ENCODE measurements at places on chromosomes 6 and 20.

GRCh38 chr20:57546956-57547649 lies 13.8 kb upstream of the PCK1 start:
- DNase-seq: peak; percentile 28

GRCh38 chr6:80792151-80792550 lies 685.7 kb downstream of the BCKDHB start:
- no peak for DNase-seq

GRCh38 chr6:49004801-49005200 lies 458.3 kb downstream of the MMUT start:
- DNase-seq: no peak

DNA sequence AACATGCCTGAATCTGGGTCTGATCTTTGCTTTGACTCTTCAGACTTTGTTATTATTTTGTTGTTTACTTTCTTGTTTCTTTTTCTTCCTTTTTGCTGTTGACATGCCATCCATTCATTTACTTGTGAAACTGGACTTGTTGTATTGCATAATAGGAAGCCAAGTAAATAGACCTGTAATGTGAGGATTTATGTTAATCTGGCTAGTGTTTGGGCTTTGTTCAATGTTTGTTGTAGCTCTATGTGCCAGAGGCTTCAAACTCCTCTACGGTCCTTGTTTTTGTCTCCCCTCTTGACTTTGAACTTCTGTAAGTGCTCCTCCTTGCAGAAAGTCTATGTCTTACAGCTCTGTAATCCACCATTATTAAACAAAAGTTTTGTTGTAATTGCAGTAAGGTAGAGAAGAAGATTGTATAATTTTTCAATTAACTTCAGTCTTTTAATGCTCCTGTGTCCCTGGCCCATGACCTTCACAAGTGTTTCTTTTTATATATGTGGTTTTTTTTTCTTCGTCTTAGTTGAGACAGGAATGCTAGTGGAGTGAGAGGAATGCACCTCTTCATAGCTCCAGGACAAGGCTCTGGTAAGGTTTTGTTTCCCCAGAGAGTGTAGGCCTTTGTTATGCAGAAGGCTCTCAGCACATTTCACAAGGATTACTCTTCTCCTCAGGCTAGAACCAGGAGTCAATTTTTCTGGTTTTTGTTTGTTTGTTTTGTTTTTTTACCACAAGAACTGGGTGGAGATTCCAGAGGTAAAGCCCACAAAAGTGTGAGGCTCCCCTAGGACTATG lies 1061.8 kb upstream of the CITED2 start:
- DNase-seq: no peak

DNA sequence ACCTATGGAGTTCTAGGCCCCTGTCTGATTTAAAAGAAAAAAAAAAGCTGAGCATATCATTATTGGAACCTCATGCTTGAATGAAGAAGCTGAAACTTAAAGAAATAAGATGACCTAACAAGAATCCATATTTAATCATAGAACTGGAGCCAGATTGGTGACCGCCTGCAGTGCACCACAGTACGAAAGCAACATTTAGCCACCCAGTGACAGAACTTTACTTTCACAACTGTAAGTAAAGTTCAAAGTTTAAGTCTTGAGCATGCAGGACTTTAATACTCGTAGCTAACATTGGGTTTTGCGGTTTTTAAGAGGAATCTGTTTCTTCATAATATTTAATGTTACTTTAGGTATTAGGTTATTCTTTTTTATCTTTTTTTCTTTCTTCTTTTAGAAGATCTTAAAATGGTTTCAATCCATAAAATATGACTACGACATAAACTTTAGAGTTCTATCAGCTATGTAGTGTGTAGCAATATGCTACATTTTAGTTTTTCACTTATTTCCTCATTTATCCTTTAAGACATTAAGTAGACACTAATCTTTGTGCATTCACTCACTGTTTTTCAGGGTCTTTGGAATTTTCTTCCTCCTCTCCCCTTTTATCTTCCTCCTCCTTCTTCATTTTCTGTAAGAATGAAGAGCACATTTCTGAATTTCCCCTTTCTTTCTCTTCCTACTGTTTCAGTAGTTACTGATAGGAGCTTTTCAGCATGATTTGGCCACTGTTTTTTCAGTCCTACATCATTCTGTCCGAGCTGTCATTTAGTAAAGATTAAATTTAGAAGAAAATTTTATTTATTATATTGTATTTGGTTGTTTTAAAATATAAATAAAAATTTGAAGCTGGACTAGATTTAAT lies 514.1 kb downstream of the GRIK2 start:
- no peak for DNase-seq

DNA sequence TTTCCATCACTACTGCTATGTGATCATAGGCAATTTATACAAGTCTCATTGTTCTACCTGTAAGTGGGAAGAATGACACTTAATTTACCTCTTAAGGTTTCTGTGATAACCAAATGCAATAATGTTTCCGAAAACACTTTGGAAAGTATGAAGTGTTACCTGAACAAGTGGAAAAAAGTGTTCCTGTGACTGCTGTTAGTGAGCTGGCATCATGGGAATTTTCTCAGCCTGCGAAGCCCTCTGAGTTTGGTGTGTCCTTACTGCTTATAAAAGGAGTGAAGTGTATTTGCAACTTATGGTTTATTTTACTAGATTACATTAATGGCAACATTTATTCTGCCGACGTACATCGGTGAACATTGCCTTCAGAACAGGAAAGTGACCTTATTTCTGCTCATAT lies 133.0 kb downstream of the AKAP7 start:
- DNase-seq: no peak

- DNase-seq: no peak
Observed at GRCh38 chr20:9103955-9104354, 35.1 kb downstream of the PLCB4 start.

DNA sequence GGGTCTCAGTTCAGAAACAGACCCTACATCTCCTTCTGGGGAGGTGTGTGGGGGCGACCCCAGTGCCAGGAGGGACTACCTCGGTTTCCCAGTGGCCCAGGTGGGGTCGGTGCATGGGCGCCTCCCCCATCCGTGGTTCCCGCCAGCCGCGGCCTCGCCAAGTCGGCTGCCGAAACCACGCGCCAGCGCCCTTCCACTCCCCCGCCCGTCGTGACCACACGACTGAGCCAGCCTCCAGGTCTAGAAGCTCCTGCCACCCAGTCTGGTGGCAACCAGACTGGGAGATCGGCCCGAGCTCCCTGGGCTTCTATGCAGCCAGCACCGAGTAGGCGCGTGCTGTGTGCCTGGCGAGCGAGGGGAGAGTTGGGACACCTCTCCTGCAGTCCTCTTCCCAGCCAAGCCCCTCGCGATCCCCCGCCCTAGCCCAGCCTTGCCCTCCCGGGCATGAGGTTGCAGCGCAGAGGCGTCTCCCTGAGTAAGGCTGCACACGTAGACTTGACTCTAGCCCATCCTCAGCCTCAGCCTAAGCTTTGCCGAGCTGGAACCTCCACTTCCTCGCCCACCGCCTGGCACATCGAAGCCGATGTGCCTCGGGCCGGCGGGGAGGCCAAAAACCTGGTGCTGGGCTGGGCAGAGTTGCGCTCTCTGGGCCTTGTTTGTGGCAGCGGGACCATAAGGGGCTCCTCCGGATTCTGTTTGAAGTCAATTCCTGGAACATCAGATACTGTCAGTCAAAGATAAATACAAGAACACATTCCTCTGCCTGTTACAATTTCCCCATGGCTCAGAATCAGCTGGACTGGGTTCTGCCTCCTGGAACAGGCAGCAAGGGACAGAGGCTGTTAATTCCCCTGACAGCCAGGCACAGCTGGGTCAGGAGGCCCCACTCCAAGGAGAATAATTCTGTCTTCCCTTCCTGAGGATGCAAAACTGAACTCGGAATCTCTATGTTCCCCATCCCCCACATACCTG lies 1.5 kb upstream of the CPNE5 start:
- DNase-seq: no peak

DNA sequence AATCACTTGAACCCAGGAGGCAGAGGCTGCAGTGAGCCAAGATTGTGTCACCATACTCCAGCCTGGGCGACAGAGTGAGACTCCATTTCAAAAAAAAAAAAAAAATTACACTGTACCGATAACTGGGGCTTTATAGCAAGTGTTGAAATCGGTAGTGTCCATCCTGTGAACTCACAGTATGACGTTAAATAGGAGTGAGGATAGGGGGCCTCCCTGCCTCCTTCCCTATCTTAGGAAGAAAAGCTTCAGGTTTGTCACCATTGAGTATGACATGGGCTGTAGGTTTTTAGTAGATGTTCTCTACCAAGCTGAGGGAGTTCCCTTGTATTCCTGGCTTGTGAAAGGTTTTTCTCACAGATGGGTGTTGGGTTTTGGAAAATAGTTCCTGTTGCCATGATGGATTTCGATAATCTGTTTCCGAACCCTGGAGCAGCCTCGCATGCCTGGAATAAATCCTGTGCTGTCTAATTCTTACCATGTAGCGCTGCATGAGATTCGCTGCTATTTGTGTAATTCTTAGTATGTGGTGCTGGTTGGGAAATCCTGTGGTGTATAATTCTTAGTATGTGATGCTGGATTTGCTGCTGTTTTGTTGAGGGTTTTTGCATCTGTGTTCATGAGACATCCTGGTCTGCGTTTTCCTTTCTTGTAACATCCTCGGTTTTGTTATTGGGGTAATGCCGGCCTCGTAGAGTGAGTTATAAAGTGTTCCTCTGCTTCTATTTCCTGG lies 23.6 kb downstream of the NTSR1 start:
- DNase-seq: no peak

- DNase-seq: no peak
Observed at GRCh38 chr6:25290306-25291060, 11.3 kb downstream of the CARMIL1 start.

DNA sequence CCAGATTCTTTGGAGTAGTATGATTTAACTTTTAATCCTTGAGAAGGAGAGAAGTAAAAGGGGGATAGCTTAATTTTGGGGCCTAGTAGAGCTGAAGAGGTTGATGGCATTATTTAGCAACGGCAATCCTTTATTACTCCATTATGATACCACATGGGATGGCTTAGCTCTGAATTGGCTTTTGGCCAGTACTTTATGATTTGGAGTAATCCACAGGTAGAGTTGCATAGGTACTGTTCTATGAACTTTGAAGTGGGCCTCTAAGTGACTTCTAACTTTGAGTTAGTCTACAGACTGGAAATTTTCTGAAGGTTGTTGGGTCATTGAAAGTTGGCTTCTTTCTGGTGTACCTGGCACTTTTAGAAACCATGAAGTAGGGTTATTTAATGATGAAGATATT lies 11.6 kb downstream of the YWHAB start:
- DNase-seq: no peak

- no peak for DNase-seq
Observed at GRCh38 chr6:156867121-156867520, 89.9 kb downstream of the ARID1B start.

DNA sequence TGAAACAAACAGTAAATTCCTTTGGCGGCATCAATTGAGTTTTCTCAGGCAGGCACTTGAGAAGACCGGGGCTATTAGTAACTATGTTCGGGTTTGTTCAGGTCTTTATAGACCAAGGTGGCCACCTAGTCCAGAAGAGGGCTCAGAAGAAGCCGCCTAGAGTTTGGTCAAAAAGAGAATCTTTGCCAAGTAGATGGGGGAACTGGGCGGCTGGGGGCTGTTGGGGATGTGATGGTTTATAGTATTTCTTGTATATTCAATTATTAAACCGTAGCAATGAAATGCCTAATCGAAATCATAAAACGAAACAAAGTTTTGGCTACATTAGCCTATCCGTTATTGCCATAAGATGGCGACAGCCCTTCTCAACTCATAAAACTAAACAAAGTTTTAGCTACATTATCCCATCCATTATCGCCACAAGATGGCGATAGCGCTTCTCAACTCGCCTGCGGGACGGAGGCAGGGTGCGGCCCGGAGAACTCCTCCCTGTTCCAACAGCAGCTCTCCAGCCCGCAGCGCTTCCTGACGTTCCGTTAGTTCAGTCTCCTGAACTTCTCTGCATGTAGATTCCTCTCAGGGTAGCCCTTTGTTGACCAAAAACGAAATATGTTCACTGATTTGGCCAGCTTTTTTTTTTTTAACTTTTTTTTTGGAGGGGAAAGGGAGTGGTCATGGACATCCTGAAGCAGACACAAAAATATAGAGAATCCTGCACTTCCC lies 120.5 kb upstream of the PRSS16 start:
- no peak for DNase-seq

DNA sequence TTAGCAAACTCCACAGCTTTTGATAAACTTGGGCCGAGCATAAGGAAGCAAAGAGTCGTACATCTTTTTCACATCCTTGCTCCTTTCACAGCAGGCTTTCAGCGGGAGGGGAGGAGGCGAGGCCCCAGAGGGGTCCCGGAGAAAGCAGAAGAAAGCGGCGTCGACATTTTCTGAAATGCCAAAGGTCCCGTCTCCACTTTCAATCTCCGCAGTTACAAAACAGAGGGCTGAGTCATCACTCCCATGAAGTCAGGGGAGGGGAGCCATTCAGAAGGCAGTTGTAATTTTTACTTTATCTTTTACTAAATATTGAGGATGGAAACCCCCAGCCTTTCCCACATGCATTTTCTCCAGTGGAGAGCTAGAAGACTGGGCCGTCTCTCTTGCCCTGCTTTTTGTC lies 174.2 kb upstream of the THBS2 start:
- no peak for DNase-seq

- no peak for DNase-seq
Observed at GRCh38 chr20:19937218-19937617, 79.9 kb upstream of the NAA20 start.

- DNase-seq: no peak
Observed at GRCh38 chr20:61583356-61583755, 331.3 kb downstream of the CDH4 start.

GRCh38 chr6:94988701-94989100 lies 588.6 kb upstream of the MANEA start:
- DNase-seq: no peak

- no peak for DNase-seq
Observed at GRCh38 chr6:148550569-148550968, 196.3 kb upstream of the UST start.

DNA sequence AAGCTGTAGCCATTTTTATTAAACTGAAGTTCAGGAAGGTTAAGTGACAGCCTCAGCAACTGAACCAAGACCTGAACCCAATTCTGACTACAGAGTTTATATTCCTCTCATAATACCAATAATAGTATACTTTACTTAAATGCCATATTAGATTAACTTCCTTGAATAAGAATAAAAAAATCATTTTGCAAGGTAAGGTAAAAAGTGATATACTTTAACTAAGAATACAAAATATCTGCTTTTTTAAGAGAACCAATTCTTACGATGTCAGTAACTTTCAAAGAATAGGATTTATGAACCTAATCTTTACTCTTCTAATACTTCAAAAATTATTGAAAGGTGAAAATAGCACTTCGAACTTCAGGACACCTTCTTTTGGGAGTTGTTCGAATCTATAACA lies 3.7 kb downstream of the RAD21L1 start:
- DNase-seq: no peak

- no peak for DNase-seq
Observed at GRCh38 chr20:55961376-55962330, 43.7 kb downstream of the CBLN4 start.

DNA sequence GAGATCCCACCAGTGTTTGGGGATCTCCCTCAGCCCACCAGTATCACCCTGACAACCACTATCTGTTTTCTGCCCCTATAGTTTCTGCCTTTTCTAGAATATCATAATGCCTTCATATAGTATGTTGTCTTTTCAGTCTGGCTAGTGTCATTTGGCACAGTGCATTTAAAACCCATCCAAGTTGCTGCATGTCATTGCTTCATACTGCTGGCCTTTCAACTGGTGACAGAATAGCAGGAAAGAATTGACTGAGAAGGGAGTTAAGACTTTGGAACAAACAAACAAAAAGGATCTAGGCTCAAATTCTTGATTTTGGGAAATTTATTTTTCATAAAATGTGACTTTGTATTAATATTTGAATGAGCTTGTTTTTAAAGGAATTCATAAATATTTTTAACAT lies 4.5 kb downstream of the LMBRD1 start:
- no peak for DNase-seq

GRCh38 chr6:69937402-69938136 lies 71.2 kb downstream of the COL19A1 start:
- no peak for DNase-seq

GRCh38 chr20:43669332-43669731 lies 2.4 kb downstream of the MYBL2 start:
- DNase-seq: no peak
